ENCODE measurements at places on chromosomes 3 and 15.

GRCh38 chr3:99504258-99504657 lies 134.1 kb upstream of the COL8A1 start:
- DNase-seq: no peak

DNA sequence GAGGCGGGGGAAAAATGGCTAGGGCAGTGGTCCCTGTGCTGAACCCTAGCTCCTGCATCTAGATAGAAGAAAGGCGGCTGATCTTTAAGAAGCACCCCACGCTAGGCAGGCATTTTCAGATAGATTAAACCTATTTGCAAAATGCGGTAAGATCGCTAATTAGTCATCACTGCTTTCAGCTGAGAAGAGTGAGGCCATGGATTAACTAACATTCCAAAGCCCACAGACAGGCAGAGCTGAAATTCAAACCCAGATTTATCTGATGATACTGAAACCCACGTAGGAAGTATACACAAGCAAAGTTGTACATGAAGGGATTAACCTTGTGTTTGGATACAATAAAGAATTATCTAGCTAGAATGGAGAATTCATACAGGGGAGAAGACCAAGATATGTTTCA lies 4.8 kb downstream of the ADPGK start:
- no peak for DNase-seq

DNA sequence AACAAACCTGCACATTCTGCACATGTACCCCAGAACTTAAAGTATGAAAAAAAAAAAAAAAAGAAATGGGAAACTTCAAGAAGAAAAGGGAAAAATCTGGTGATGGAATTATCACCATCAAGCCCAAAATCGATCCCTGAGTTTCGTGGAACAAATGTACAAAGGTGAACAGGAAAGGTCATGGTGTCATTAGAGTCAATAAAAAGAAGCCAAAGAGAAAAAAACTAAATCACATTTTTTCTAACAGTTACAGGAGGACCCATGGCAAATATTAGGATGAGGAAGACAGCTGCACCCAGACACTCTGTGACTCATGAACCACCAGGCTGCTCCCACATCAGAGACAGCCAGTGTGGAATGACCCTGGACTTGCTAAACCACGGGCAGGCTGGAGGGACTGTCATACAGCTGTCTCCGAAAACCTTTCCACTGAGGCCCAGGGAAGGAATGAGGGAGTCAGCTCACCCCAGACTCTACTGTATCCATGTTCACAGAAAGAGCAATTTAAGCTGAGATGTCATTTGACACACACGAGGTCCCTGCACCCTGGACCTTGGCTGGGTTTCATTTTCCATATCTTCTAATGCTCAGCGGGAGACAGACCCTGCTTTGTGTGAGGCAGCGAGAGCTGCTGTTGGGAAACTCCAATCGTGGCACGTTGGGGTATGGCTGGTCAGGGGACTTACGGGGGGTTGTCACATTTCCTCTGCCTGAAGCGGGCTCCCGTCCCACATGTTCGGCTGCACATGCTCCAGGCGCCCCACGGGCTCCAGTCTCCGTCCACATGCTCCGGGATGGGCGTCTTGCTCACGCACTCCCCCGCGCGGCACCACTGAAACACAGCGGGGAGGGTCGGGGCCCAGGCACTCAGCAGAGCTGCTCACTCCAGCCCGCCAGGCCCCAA lies 210.2 kb downstream of the ADAMTS17 start:
- DNase-seq: no peak

GRCh38 chr3:127150513-127151250 lies 42.2 kb upstream of the PRR23E start:
- DNase-seq: no peak

DNA sequence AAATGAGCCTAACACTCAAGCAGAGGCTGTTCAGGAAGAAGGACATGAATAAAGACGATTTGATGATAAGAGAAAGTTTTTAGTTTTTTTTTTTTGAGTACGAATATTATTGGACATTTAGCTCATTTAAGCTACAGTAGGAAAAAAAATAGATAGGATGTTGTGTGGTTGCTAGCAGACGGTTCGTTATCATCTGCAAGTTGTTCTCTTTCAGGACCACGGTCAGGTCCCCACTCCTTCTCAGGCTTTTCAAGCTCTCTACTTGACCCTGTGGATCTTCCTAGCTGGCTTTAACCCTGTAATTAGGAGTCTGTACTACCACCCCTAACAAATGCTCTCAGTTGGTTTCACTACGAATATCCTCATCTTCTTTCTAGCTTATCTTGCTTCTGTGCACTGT lies 1.1 kb downstream of the KCNH8 start:
- DNase-seq: no peak

DNA sequence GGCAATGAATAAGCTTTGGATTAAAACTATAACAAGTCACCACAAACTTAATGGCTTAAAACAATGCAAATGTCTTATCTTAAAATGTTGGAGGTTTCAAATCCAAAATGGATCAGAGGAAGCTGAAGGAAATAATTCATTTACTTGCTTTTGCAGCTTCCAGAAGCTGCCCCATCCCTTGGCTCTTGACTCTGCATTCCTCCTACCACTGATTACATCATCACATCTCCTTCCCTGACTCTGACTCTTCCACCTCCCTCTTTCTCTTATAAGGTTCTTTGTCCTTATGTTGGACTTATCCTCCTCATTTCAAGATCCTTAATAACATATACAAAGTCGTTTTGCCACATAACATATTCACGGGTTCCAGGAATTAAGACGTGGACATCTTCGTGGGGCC lies 982.8 kb upstream of the ROBO1 start:
- no peak for DNase-seq

- DNase-seq: no peak
Measured at GRCh38 chr3:53151870-53152660, 8.9 kb upstream of the PRKCD start.

DNA sequence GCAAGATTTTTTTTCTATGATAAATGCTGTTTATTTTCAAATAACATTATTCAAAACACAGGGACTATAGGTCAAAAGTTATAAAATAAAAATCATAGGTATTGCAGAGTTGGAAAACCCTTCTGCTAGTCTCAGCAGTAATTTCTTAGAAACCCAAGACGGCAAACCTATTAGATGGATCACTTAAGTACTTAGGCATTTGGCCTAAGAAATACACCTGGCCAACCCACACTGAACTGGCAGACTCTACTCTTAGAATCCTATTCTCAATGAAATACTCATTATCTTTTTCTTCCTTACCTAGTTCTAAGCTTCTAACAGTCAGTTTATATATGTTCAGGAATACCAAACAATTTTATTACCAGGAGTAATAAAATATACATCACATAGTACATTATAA lies 30.5 kb upstream of the RIOX2 start:
- no peak for DNase-seq

- DNase-seq: peak; percentile 41
Measured at GRCh38 chr15:68818066-68818768, 2.5 kb downstream of the ANP32A start.

DNA sequence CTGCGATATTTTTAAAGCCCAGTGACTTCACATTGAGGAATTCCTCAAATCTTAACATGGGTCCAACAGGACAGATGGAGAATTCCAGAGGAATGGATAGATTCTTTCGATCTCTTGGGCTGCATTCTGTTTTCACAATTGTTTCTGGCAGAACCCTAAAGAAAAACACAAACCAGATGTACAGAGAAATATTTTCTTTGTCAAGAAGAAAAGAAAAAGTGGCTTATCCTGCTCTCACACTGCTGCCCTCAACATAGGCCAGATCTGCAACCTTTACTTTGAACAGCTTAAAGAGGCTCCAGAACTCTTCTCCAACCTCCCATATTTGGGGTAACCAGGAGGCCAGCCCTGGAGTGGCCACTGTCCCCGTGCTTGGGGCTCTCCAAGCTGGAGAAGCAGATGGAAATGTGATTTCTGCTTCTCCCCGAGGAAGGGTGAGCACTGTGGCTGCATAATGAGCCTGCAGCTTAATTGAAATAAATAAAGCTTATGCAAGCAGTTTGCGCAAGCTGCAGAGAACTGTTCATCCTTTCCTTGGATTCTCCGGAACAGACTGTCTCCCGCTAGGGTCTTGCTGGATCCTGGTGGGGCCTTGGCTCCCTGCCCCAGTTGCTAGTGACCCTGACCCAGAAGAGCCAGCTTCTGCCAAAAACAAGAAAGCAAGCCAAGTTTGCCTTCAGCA lies 453.2 kb upstream of the PROK2 start:
- no peak for DNase-seq

All from NCI-H446 treated with DMSO at 0.1 percent for 48 hours (cell line).